Suprapubic skin (tissue), 4 donors: ENCODE measurements at places on chromosomes 11 and 22.
A peak's percentile ranks its signal among the peaks of the same experiment; 100 is the strongest.

GRCh38 chr22:48185071-48186055, 1422.9 kb downstream of the TBC1D22A start:
- DNase-seq, result no peak

DNA sequence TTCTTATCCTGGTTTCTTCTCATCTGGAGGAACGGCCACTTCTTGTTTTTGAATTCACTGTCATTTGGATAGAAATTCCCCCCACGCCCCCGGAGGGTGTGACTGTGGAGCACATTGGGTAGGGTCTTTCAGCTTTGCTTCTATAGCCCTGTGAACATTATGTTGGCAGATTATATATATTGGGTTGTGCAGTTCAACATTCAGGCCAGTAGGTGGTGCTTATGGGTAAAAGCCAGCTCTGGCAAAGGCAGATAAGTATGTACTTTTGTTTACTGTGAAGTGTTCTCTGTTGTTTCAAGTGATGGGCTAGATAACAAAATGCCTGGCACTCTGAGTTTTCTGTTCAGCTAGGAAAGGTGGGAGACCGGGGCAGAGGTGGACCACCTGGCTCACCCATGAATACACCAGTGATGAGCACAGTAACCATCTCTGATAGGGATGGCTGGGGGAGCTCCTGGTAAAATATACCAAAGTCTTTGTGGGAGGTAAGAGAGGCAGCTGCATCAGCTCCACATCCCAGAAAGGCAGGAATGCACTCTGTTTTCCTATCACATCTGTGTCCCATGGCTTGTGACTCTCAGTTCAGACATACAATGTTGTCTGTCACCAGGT, 1348.2 kb upstream of the RAG2 start:
- DNase-seq, result no peak

DNA sequence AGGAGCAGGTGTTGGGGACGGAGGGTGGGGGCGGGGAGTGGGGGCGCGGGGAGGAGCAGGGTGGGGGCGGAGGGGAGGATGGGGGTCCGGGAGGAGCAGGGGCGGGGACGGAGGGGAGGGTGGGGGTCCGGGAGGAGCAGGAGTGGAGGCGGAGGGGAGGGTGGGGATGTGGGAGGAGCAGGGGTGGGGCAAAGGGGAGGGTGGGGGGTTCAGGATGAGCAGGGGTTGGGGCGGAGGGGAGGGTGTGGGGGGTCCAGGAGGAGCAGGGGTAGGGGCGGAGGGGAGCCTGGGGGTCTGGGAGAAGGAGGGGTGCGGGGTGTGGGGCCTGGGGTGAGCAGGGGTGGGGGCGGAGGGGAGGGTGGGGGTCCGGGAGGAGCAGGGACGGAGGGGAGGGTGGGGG, 17.1 kb downstream of the CRELD2 start:
- no peak for DNase-seq

DNA sequence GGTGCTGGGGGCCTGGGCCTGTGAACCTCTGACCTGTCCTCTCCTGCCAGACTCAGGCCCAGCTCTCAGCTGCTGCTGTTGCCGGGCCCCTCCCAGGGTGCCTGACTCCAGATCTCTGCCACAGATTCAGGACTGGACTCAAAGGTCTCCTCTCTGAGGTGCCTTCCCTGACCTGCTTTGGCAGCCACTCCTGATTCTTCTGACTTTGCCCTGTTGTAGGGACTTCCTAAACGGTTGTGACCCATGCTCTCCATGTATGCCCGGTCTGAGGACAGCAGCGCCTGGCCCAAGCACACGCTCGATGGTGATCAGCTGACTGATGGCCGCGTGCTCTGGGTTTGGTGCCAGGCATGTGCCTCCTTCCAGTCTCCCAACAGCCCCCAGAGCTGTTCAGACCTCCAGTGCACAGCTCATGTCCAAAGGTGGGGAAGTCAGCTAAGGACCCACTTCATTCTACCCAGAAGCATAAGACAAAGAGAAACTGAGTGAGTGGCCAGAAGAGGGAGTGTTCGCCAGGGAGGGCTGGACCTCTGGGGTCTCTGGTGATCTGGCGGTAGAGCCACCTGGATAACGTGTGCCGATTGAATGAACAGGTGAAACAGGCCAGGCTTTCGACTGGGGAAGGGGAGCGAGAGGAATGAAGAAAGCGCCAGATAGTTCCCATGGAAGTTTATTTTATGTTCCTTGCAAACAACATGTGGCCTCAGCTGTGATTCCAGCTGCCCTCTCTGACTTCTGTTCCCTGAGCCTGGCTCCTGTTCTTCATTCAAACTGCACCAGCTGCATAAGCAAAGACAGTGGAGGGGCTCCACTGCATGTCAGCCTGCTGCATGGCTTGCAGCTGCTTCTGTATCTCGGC, 8.1 kb upstream of the TOP3B start:
- DNase-seq, result no peak

- no peak for DNase-seq
These were observed 3.5 kb upstream of the SLC22A6 start for GRCh38 chr11:62988276-62988675.

GRCh38 chr11:72574548-72575460, 99.4 kb downstream of the PDE2A start:
- DNase-seq, result peak; percentile 62

DNA sequence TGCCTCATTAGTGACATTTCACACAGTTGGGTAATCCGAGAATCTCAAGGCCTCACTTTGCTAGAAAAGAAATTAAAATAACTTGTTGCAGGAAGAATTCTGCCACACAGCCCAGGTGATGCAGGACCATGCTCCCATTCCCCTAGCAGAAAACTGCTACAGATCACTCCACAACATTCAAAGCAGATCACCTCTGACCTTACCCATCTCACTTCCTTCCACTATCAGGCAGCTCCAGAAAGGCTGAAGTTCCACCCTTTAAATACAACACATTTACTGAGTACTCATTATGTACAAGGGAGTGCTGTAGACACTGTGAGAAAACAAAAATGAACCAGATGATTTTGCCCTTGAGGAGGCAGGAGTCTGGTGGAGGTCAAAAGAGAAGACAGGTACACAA, 231.0 kb downstream of the TTC28 start:
- DNase-seq, result no peak

- DNase-seq, result no peak
These were observed 120.5 kb upstream of the FGF3 start for GRCh38 chr11:69939551-69940245.

DNA sequence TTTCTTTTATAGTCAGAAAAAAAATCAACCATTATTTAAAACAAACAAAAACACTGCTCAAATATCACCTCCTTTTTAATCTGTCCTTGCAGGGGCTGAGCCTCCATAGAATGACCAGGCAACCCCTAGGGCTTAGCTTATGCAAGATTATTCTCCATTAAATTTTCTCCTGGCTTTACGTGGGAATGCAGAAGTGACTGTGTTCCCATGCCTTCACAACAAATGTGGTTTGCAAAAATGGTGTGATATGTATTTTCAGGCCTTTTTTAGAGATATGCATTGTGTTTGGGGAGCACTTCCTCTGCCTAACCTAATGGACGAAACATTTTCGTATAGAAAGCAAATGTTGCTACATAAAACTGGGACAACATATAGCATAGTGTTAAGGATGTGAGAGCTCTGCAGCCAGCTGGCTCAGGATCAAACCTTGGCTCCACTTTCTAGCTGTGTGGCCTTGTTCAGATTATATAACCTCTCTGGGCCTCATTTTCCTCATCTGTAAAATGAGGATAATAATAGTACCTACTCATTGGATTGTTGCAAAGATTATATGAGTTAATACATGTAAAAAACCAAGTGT, 82.6 kb downstream of the PARVA start:
- DNase-seq, result no peak

DNA sequence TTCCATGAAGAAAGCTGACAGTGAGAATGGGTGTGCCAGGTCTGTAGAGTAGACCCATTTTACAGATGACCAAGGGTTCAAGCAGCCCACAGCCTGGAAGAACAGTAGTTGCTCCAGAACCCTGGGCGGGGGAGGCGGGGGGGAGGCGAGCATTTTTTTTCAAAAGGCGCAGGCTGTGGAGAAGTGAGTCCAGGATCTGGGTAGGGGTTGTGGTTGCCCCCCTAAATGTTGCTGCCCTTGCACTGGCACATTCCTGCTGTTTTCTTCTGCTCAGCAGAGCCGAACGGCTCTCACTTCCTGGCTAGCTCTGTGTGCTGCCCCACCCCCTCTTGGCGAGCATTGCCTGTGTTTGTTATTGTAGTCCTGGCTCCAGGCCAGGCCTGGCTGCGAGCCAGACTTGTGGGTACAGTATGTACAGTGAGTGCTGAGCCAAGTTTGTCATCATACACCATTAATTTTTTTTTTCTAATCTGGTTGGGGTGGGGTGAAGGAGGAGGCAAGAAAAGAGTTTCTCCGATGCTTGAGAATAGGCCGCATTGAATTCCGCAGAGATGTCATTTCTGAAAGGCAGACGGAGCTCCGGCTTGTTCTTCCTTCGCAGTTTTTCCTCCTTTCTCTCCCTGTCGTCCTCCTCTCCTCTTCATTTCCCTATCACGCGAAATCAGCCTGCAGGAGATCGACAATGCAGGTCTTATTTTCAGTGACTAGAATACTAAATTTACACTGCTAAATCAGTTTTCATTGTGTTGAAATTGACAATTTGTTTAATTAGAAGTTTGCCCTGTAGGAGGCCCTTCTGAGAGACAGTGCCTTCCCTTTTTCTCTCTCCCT, 100.5 kb downstream of the ZBTB16 start:
- peak; percentile 99 for DNase-seq

GRCh38 chr11:60493454-60493853, 876 bp downstream of the MS4A12 start:
- no peak for DNase-seq

DNA sequence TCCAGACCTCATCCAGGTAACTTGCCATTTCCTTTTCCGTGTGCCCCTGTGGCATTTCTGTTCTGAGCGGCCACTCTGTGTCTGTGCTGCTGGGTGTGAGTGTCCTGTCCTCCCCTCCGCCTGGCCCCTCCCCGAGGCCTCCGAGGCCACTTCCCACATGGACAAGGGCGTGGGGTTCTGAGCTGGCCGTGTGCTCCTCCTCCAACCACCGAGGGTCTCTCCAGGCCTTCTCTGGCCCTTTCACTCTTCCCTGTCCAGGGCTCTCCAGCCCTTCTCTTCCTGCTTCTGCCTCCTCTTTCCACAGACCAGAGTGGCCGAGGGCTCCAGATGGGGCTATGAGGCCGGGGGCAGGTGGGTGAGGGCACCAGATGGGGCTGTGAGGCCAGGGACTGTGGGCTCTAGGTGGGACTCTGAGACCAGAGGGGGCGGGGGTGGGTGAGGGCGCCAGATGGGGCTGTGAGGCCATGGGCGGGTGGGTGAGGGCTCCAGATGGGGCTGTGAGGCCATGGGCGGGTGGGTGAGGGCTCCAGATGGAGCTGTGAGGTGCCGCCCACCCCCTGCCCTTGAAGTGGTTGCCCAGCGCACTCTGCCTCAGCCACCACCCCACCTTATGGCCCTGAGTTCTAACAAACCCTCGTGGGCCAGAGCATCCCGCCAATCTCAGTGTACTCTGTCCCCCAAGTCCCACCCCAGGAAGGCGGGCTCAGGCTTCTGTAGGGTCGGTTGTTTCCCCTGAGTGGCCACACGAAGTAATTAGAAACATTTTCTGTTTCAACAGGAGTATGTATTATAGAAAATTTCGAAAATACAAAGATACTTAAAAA, 24.1 kb downstream of the PTDSS2 start:
- DNase-seq, result no peak

- no peak for DNase-seq
These were observed 29.3 kb downstream of the RTN3 start for GRCh38 chr11:63710476-63711217.

GRCh38 chr11:2814751-2815150, 70.8 kb downstream of the CDKN1C start:
- DNase-seq, result no peak

DNA sequence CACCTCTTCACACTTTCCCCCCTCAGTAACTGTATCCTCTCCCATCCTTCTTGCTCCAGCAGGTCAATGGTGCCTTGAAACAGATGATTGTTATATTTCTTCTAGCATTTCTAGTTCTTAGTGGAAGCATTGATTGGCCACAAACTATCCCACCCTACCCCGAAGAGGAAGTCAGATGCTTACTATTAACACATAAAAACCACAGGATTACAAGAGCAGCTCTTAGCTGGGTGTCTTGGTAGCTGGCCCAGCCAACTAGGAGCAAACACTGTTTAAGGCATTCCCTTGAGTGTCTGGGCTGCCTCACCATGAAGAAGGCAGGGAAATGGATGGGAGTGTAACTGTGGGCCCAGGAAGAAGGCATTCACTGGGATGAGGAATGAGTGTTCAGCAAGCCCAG, 176.6 kb downstream of the GRIK4 start:
- no peak for DNase-seq

- no peak for DNase-seq
These were observed 112.6 kb upstream of the E2F8 start for GRCh38 chr11:19353287-19353850.

GRCh38 chr11:107591378-107592230, 657 bp downstream of the ELMOD1 start:
- no peak for DNase-seq

DNA sequence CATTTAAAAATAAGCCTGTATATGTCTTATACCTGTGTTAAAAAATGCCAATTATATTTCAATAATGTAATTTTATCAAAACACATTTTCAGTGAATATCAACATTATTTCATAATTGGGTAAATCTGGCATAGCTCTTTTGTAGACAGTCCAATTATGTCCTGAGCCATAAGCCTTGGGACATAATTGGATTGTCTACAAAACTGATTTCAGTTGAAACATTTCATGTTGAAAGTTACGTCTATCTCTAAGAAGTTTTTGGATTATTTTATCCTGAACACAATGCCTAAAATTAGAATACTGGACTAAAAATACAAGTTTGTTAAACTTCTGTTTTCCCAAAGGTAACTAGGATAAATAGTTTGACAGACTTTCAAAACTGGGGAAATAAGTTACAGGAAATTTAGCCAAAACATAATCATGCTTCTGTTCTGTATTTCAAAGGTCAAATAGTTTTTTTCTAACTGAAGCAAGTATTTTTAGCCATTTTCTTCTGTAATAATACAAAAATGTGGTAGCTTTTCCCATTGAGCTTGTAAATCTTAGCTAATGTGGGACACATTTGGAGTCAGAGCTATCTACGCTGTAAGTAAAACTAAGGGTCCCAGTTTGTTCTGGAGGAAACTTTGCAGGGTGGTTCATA, 100.7 kb upstream of the BIRC3 start:
- no peak for DNase-seq

DNA sequence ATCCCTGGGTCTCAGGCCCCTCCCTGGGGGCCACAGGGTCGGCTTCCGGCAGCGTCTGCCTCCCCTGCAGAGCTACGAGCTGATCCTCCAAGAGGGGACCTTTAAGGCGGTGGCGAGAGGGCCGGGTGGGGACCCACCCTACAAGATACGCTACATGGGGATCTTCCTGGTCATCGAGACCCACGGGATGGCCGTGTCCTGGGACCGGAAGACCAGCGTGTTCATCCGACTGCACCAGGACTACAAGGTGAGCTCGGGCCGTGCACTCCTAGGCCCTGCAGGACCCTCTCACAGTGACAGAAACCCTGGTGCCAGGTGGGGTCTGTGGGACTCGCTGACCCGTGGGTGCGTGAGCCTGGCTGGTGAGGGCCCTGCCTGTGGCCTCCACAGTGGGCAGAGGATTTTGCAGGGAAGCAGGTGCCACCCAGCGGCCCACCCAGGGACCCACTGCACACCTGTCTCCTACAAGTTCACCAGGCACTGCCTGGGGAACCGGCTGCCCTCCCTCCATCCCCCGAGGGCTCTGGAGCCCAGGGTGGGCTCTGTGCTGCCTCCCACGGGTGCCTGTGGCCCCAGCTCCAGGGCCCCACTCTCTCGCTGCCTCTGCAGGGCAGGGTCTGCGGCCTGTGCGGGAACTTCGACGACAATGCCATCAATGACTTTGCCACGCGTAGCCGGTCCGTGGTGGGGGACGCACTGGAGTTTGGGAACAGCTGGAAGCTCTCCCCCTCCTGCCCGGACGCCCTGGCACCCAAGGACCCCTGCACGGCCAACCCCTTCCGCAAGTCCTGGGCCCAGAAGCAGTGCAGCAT, 13.7 kb downstream of the MUC5B start:
- DNase-seq, result peak; percentile 67
